ENCODE measurements at places on chromosomes 1 and 21.

GRCh38 chr1:37107153-37107907 is 73.0 kb upstream of the GRIK3 start:
- no peak for DNase-seq

DNA sequence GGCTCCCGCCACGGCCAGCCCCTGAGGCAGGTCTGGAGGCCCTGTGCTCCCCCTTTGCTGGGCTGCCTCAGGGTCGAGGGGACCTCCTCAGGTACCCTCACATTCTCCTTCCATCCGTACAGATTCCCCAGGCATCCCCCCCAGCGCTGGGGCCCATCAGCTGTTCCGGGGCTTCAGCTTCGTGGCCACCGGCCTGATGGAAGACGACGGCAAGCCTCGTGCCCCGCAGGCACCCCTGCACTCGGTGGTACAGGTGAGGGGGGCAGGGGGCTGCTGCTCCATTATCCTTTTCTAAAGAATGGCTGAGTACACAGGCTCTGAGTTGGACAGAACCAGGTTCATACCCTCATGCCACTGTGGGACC is 29.1 kb downstream of the RPS6KA1 start:
- DNase-seq: no peak

- DNase-seq: no peak
Observed at GRCh38 chr21:37414292-37415253, 48.0 kb downstream of the DYRK1A start.

DNA sequence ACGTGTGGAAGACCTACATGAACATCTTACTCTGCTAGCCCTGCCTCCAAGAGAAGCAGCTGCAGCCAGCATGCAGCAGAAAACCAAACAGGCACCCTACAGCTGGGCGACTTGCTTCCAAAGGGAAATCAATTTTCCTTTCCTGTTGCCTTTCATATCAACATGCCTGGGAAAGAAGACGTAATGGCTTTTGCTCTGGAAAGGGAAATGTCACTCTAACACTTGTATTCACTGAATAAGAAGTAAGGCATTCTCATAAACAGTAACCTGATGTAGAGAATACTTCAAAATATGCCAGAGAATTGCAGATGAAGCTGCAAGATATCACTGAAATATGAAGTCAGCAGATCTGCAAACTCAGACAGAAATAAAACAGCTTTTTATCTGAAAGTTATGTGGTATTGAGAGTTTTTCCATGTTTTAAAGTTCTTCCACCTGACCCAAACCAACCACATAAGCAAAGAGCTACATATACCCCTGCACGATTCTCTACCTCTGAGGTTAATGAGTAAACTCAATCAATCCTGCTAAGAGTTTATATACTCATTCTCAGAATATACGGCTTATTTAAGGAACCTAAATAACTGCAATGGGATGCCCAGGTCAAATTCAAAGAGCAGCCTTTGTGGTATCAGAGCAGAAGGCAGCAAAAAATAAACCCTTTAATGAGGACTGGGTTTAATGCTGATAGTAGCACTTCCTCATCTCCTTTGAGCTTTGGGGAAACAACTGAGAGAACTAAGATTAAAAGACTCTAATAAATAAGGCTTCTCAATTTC is 150.9 kb downstream of the RERE start:
- no peak for DNase-seq

DNA sequence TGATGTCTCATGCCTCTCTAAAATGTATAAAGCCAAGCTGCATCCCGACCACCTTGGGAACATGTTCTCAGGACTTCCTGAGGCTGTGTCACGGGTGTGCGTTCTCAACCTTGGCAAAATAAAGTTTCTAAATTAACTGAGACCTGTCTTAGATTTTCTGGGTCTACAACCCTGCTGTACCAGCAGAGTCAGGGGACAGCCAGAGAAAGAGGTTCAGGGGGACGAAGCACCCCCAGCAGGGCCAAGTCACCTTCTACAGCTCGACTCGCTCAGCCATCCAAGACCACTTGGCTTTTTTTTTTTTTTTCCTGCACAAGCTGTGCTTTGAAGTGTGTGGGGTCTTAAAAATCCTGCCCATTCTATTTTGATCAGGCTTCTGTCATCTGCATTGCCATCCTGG is 28.5 kb upstream of the PDE9A start:
- no peak for DNase-seq

All from occipital lobe (tissue), 3 donors.